ENCODE measurements at places on chromosomes 2 and 18.
A peak's percentile ranks its signal among the peaks of the same experiment; 100 is the strongest.

DNA sequence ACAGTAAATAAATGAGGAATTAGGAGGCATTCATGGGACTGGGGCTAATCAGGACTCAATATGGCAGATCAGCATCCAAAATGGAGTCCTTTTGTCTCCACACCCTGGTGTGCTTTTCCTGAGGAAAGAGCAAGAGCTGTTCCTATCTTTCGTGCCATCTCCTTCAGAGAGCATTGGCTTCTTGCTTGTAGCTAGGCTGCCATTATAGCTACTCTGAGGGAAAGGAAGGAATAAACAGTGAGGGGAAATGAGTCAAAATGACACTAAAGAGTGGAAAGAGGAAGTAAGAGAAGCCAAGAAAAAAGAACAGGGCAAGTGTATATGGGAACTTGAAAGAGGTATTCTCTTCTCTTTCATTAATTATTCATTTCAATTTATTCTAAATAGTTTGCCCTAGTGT lies 8.4 kb upstream of the NMI start:
- ATAC-seq, result no peak

DNA sequence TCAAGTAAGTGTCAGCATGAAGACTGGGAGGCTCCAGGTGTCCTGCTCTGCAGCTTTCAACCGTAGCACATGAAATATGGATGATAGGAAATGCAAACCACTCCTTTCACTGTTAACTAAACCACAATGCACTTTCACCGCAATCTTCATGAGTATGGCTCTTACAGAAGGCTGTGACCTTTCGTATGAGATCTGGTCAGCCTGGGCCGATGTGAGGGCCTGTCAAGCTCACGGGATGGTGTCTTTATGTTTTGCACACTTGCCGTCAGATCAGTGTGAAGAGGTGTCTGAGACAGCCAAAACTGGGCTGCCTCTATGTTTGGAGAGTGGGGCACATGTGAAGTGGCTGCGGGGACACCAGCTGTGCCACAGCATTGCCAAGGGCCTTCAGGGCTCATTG lies 62.8 kb upstream of the AFF3 start:
- ATAC-seq, result no peak

DNA sequence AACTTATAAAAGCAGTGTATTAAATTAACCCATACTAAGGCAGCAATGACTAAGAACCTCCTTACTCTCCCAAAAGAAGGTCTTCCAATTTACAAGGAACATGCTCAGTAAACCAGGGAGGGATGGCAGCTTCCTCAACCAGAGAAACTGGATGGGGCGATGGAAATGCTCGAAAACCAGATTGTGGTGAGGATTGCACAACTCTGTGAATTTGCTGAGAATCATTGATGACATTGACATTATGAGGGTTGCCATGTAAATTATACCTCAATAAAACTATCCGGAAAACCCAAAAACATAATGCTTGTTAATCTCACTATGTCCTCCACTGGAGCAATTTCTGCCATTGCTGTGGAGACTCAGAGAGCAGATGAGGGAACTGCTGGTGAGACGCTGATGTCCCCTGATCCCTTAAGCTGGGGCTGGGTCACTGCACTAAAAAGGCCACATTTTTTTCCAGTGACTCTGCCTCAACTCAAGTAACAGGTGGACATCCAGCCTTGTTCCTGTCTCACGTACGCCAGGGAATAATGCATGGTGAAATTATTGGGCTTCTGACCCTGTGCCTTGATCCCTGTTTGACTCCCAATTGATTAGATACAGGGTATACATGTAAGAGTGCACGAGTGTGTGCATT lies 288.3 kb downstream of the CYP26B1 start:
- ATAC-seq, result no peak

DNA sequence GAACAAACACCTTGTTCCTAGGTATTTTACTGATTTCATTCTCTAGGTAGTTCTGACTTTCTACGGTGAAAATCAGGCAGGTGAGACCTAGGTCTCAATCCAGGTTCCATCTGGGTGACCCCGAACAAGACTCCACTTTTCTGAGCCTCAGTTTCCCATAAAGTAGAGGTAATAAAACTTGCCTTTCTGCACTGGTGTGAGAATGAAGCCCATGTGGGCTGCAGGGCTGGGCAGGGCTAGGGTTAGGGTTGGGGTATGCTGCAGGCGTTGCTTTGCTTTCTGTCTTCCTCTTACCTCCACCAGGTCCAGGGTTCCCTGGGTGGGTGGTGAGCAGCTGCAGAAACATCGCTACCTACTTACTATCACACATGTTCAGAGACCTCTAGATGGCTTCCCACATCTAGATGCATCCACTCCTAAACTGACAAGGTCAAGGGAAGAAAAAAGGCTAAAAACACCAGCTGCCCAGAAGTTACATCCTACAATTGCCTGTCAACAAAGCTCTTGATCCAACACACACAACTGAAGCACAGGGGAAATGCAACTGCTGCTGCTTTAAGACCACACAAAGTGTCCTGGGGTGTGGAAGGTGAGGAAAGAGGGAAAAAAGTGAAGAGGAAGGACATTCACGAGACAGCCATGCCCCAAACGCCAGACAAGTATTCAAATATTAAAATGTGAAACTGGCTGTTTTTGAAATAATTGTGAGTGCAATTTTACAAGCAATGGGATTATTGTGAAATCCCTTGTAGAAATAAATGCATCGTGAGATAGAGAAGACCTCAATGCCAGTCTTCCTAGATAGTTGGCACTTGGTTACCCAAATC lies 23.5 kb downstream of the MBP start:
- ATAC-seq, result no peak

DNA sequence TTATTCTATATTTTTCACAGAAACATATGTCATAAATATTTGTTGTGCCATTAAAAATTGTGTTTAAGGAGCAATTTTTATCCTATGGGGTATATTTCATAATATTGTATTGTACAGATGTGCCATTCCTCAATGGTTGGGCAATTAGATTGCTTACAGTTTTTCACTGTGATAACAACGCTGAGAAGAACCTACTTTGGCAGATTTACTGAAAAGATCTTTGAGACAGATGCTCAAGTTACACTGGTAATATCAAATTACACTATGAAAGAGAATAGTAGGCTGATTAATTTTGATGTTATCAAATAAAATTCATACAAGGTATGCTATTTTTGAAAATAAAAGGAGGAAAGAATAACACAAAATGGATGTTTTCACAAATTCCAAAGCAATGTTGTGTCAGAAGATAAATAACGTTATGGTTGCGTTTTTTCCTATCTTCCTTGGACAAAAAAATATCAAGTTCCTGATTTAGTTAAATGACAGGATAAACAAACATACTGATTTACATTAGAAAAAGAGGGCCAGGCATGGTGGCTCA lies 335.1 kb upstream of the ZNF521 start:
- no peak for ATAC-seq

DNA sequence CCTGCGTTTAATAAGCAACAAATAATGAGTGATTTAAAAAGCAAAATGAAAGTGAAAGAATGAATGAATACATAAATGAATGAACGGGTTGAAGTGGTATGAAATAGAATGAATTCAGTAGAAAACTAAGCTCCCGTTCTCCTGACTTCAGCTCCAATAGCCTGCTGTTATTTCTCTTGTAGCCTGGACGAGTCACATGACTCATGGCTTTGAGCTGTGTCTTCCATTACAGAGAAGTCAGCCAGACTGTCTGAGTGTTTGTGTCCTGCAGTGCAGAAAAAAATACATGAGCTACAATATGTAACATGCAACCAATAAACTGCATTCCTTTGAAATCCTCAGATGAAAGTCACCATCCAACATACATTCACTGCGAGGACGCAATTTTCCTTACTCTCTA lies 21.2 kb downstream of the SCG2 start:
- no peak for ATAC-seq

GRCh38 chr2:218396688-218397462 lies 2.8 kb upstream of the CTDSP1 start:
- peak; percentile 15 for ATAC-seq

DNA sequence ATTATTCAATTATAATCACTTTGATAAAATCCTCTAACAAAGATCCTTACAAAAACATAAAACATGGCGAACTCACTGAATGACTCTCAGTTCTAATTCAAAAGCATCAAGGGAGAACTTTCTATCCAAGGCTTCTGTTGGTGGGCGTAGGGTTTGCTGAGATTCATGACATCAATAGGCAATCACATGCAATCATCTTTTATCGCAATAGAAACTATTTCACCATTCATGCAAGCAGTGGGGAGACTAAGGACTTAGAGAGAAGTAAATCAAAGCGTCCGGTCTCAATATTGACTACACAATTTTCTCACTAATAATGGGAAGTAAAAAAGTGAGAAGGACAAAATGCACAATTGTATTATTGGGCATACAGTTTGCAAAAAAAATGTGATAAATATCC lies 168.7 kb downstream of the SCG2 start:
- ATAC-seq, result no peak

- no peak for ATAC-seq
Measured at GRCh38 chr18:71209944-71210343, 921.1 kb downstream of the SOCS6 start.

GRCh38 chr2:60280238-60280637 lies 273.2 kb downstream of the BCL11A start:
- ATAC-seq, result no peak

- no peak for ATAC-seq
Measured at GRCh38 chr18:46628206-46628605, 28.8 kb downstream of the LOXHD1 start.

- ATAC-seq, result peak; percentile 87
Measured at GRCh38 chr2:10544252-10544651, 96.1 kb upstream of the ODC1 start.

DNA sequence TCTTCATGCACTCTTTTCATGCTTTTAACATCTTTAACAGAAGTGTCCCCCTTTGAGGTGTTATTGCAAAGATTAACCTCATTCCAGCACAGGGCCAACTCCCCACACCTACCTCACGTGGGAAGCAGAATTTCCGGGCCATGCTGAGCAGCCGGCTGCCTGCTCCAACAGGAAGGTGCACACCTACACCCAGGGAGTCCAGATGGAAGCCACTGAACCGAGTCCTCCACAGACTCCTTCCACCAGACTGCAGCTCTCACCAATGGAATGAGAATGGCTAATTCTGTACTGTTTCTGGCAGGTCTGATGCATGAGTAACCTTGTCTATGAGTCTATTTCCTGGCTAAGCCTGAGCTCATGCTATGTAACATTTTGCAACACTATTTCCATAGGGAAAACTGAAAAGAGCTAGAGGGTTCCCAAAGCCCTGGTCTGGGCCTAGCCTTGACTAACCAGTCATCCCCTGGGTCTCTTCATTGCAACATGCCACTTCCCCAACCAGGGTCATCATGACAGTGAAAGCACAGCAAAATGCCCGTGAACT lies 11.0 kb downstream of the ERFE start:
- no peak for ATAC-seq

- no peak for ATAC-seq
Measured at GRCh38 chr18:27899893-27900292, 277.0 kb downstream of the CDH2 start.

DNA sequence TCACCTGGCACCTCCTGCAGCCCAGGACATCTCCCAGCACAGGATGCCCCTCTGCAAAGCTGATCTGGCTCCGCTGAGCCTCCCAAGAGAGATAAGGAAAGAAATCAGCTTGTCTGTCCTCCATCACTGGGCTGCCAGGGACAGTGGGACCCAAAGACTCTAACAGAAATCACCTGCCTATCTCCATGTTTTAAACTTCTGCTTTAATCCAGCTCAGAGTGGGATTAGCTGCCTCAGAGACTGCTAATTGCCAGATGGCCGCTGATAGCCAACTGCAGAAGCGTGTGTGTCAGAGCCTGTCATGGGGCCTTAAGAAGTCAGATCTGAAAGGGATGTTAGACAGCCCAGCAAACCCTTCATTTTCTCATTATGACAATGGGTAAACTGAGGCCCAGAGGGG lies 389.4 kb upstream of the KLHL29 start:
- no peak for ATAC-seq

- no peak for ATAC-seq
Measured at GRCh38 chr2:119857742-119858141, 98.0 kb downstream of the PTPN4 start.

DNA sequence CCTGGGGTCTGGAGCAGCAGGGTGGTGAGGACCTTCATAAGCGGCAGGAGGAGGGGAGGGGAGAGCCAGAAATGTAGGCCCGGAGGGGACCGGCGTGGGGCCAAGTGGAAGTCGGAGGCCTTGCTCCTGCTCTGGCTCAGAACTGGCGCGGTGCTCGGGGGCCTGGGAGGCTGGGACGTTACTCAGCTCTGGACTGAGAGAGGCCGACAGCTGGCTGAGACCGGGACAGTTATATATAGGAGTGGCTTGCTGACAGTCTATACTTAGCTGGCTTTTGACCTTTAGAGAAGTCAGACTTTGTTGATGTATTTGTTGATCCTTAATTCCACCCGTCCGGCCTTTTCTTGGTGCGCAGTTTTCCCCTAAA lies 15.7 kb downstream of the IGFBP5 start:
- ATAC-seq, result no peak

DNA sequence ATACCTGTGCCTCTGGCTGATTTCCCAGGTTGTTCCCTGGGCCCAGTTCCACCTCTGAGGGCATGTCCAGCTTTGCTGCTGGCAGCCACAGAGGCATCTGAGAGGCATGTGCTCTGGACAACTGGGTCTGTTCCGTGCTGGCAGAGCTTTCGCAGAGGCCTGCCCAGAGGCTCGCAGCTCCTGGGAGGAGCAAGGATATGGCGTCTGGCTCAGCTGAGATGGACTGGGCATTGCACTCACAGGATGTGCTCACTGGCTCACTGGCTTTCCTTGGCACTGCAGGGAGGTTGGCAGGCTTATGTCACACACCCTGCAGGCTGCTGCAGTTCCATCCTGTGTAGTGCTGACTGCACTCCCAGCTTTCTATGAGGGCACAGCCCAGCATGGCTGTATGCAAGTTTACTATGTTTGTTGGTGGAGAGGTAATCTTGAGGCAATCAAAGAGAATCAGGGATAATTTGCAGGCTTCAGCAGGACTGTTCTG lies 172.3 kb downstream of the PRKCE start:
- ATAC-seq, result no peak

- ATAC-seq, result no peak
Measured at GRCh38 chr2:45210462-45211195, 201.4 kb upstream of the SIX2 start.

GRCh38 chr2:72198532-72199241 lies 51.0 kb upstream of the CYP26B1 start:
- peak; percentile 55 for ATAC-seq

DNA sequence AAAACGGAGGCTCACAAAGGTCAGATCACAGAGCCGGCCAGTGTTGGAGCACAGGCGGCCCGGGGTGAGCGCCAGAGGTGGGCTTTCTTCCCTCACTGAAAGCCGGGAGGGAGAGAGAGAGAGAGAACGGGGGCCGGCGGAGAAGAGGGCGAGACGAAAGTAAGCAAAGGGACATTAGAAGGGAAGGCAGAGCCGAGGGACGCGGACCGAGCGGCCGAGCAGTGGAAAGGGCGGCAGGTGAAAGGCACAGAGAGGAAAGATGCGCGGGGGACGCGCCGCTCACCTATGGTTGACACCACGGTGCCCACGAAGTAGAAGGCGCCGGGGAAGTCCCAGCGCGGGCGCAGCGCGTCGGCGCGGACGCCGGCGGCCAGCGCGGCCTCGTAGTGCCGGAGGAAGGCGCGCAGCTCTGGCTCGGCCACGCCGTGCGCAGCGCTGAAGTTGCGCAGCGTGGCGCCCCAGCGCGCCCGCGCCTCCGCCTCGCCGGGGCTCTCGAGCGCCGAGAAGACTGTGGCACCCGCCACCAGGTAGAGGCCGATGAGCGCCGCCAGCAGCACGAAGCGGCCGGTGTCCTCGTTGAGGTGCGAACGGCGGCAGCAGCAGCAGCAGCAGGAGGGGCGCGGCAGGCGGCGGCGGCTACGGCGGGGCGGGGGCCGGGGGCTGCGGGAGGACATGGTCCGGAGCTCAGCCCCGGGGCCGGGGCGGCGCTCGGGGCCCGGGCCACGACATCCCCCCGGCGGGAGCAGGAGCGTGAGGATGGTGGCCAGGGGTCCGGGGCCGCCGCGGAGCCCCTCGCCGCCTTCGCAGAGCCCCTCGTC lies 166.9 kb downstream of the MSH2 start:
- no peak for ATAC-seq

All from activated T-helper 17 cell treated with anti-CD3 and anti-CD28 coated beads, Interleukin-2, amount 50 U/mL, for 72 hours (primary cell).